ENCODE measurements at places on chromosomes 6 and 20. TPM values are rescaled to one million over a fixed set of nuclear protein-coding genes. Genes with fewer than 3 reads are reported as not detected.

Gene TSPO2
- not detected for total RNA-seq

Gene PHF10
- 62.3 TPM for total RNA-seq

Gene MARCKS
- total RNA-seq = 34.3 TPM

Gene MAPK13
- 5.5 TPM for total RNA-seq

Gene AIF1
- total RNA-seq = 39.6 TPM

Gene C6orf58
- not detected for total RNA-seq

Gene RPL7L1
- 75.8 TPM for total RNA-seq

Gene NCR2
- not detected for total RNA-seq

Gene RRAGD
- total RNA-seq = 11.0 TPM

DNA sequence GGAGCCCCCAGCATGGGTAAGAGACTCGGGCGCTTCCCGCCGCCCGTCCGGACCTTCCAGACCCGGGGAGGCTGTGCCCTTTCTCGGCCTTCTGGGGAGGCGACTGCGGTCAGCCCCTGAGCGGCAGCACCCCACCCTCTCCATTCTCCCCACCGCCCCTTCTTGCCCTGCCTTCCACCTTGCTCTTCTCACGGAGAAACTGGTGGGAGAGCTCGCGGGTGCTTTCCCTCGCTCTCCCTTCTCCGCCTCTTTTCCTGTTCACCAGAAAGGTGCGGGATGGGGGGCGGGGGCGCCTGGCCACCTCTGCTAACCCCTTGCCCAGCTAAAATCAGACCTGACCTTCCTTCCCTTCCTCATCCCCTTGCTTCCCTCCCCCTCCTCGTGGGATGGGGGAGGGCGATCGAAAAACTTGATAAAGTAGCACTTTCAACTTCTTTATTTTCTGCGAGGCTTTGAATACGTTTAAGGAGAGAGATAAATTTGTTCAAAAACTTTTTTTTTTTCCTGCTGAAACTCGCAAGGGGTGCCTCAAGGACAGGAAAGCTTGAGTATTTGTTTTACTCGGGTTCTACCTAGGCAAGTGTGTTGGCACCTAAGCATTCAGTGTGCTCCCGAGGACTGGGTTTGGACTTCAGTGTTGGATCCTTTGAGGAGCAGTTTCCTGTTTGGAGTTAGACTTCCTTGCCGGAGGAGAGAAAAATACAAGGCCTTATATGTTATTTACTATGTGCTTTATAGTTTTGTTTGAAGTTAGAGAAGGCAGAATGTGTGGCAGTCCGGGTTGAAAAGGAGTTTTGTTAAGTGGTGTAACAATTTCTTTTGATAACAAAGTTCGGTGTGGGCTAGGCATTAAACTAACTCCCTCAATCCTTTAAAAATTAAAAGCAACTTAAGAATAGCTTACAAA is 897 bp downstream of the CD2AP start:
- no peak for DNase-seq

DNA sequence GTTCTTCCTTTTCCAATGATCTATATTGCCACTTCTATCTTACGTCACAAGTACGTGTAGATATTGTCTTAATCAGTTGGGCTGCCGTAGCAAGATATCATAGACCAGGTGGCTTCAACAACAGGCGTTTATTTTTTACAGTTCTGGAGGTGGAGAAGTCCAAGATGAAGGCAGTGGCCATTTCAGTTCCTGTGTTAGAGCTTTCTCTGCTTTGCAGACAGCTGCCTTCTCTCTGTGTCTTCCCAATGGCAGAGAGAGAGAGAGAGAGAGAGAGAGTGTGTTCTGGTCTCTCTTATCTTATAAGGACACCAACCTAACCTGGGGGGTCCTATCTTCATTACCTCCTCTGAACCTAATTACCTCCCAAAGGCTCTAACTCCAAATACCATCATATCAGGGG is 8.3 kb downstream of the HSF2 start:
- no peak for DNase-seq

DNA sequence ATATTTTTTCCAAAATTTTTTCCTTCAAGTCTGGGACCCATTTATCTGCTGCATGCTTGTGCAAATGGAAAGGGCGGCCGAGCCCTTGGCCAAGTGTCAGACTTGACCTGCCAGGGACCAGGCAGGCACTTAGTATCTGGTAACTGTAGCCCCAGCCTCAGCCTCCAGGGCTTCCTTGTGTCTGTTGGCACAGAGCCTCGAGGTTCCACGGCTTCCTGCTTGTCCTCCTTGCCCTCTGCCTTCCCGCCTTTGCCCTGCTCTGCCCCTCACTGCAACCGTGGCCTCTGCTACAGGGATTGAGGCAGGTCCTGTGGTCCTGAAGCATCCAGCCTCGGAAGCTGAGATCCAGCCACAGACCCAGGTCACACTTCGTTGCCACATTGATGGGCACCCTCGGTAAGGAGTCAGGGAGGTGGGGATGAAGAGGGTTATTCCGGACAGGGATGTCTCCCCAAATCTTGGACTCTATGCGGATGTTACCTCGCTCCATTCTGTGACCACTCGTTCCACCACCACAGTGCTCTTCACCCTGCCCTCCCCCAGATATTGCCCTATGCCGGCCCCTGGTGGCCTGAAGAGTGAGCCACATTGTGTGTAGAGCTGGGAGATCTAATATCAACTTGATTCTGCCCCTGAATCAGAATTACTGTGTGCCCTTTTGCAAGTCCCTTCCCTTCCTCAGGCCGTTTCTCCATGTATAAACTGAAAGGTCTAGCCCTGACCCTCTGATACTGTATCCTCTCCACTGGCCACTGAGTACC is 41.5 kb upstream of the SRF start:
- no peak for DNase-seq

- no peak for DNase-seq
Measured at GRCh38 chr6:2970034-2970685, 1.2 kb downstream of the SERPINB6 start.

- no peak for DNase-seq
Measured at GRCh38 chr6:9554806-9555205, 860.1 kb downstream of the TFAP2A start.

GRCh38 chr6:116370760-116371119 is at the start of gene DSE:
Gene DSE (plus strand): TSS chr6:116370947. CDS start chr6:116399251, 28,304 bp downstream.
- DNase-seq = peak; percentile 24

DNA sequence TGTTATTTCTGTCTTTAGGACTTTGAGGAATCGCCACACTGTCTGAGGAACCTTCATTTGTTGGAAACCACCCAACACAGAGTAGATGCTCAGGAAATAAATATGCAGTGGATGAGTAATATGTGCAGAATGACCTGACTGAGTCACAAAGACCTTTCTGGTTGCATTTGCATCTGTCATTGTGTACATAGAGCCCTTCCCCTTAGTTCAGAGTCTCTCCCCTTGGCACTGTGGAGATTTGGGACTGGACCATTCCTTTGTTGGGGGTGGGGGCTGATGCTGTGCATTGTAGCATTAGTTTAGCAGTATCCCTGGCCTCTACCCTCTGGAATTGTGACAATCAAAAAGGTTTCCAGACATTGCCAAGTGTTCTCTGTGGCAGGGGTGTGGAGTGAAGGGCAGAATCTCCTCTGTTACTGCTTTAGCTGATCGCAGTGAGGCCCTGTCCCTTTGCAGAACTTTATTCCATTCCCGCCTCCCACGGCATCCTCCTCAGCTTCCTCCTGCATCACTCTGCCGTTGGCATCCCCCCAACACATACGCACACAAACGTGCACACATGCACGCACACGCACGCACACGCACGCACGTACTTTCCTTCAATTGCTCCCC is 64.5 kb downstream of the EYA2 start:
- no peak for DNase-seq

- no peak for DNase-seq
Measured at GRCh38 chr20:58886546-58886945, 34.0 kb downstream of the GNAS start.

- DNase-seq = no peak
Measured at GRCh38 chr6:27293436-27294098, 18.5 kb downstream of the POM121L2 start.

GRCh38 chr20:20371083-20371482 is 3.2 kb downstream of the INSM1 start:
- no peak for DNase-seq

DNA sequence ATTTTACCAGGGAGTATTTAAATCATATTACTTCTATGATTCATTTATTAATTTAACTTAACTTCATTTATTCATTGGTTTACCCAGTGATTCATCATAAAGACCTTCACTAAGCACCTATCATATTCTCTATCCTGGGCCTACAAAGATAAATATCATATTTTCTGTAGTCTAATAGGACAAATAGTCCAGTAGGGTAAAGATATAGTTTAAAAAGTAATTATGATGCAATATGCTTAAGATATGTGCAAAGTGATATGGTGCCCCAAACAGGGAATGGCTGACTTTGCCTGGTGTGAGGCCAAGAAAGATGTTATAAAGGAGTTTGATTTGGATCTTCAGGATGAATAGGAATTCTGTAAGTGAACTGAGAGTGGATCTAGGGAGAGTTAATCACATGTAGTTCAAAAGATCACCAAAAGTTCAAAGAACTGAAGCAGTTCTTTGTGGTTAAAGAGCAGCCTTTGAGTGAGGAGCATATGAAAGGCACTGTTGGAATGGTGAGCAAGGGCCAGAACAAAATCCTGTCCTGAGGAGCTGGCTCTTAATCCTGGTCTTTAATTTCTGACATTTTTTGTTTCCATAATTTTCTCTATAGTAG is 45.5 kb downstream of the MLIP start:
- no peak for DNase-seq

DNA sequence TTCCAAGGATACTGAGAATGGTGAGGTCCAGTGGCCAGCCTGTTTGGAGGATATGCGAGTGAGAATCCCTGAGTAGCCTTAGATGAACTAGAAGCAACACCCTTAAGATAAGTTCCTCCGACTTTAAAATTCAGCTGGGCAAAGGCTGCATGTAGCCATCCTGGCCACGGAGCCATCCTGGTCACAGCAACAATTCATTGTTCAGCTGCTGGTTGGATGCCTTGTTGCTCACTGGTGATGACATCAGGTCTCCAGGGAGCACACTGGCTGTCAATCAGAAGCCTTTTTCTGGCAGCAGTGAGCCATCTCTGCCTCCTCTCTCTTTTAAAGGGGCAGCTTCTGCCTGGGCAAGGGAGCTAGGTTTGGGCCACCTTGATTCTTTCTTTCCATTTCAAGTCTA is 22.4 kb upstream of the RIMS4 start:
- DNase-seq = no peak

DNA sequence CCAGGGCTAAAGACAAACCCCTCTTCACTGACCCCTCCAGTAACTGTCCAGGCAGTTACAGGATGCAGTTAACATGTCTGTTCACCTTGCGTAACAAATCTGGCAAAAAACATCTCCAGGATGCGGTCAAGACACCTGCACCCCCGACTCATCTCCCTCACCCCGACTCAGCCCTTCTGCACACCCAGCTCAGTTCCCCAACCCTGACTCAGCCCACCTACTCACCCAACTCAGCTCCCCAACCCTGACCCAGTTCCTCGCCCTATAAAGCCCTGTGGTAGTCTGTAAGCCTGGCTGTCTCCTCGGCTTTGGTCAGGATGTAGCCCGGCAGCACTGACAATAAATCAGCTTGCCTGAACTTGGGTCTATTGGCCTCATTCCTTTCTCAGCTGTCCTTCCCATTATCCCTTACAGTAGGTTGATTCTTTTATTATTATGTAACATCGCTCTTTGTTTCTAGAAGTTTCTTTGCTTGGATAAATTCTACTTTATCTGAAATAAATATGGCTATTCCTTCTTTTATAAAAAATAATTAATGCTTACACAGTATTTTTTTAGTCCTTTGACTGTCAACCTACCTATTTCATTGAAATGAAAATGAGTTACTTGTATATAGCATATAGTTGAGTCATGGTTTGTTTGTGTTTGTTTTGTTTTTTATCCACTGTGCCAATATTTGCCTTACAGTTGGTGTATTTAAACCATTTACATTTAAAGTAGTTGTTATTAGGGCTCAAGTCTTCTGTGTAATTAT is 12.9 kb upstream of the ADTRP start:
- DNase-seq = no peak

- DNase-seq = no peak
Measured at GRCh38 chr6:12173661-12174060, 116.5 kb upstream of the EDN1 start.

DNA sequence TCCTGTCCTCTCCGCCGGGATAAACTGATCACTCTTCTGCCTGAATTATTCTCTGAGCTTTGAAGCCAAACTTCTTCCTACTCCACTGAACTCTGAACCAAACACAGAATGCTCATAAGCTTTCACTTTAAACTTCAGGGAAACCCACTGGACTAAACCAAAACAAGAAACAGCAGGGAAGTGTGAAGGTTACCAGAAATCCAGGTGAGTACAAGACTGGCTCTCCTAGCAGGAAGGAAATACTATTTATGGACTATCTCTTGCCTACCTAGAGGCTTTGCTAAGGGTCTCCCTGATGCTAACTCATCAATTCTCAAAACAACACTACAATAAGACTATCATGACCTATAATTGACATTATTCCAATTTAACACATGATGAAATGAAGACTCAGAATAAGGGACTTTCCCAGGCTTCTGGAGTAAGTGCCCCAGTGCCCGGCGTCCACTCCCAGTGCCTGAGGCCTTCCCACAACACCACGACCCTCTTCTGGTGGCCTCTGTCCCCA is 145.0 kb downstream of the ZDHHC14 start:
- DNase-seq = no peak

- no peak for DNase-seq
Measured at GRCh38 chr6:80276861-80277260, 170.4 kb downstream of the BCKDHB start.

- no peak for DNase-seq
Measured at GRCh38 chr6:155448668-155449449, 6.8 kb downstream of the NOX3 start.

DNA sequence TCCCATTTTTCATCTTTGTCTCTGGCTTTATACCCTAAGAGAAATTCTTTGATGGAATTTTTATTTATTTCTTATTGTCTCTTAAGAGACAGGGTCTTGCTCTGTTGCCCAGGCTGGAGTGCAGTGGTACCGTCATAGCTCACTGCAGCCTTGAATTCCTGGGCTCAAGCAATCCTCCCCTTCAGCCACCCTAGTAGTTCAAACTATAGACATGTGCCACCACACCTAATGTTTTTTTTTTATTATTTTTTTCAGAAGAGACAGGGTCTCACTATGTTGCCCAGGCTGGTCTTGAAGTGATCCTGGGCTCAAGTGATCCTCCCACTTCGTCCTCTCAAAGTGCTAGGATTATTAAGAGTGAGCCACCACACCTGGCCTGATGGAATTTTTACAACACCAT is 40.5 kb downstream of the FKBP5 start:
- no peak for DNase-seq

- no peak for DNase-seq
Measured at GRCh38 chr6:165008971-165009370, 300.4 kb downstream of the C6orf118 start.
